ENCODE measurements at places on chromosomes 2 and 18. TPM values are rescaled to one million over a fixed set of nuclear protein-coding genes. Genes with fewer than 3 reads are reported as not detected.

The SLC9A4 gene
- not detected for polyA plus RNA-seq

The PCARE gene
- polyA plus RNA-seq: not detected

The OTOS gene
- not detected for polyA plus RNA-seq

The STAT4 gene
- polyA plus RNA-seq: 1.9 TPM

The FAHD2B gene
- 13.6 TPM for polyA plus RNA-seq

The TTC21B gene
- polyA plus RNA-seq: 5.5 TPM

The EGR4 gene
- 0.26 TPM for polyA plus RNA-seq

The PKDCC gene
- not detected for polyA plus RNA-seq

The ME2 gene
- polyA plus RNA-seq: 44.9 TPM

The SLC5A7 gene
- polyA plus RNA-seq: not detected

The ZDBF2 gene
- polyA plus RNA-seq: 4.9 TPM

The IL1RL1 gene
- polyA plus RNA-seq: not detected

The PLCD4 gene
- polyA plus RNA-seq: 0.40 TPM

The NMUR1 gene
- 0.33 TPM for polyA plus RNA-seq

The FAM98A gene
- polyA plus RNA-seq: 11.9 TPM

The PTPRN gene
- polyA plus RNA-seq: not detected

The SCN9A gene
- not detected for polyA plus RNA-seq

The ST8SIA3 gene
- polyA plus RNA-seq: not detected

The UPP2 gene
- not detected for polyA plus RNA-seq

The TMEM200C gene
- not detected for polyA plus RNA-seq

The RASGRP3 gene
- 82.4 TPM for polyA plus RNA-seq

Data from IgD-negative memory B cell (primary cell).